ENCODE measurements at places on chromosomes 6 and 20.

DNA sequence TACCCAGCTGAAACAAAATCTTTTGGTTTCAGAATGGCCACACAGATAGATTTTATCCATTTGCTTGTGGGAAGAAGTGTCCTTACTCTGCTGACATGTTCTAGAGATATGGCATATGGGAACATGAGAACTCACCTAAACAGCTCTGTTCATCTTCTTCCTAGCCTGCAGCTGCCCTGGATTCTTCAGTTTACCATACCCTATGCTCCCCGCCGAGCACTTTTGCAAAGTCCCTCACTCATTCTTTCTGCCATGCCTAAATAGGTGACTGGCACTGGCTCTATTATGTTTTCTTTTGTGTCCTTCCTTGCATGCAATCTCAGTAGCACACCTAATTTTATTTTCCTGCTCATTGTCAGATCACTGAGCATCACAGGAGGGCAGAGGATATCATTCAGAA is 293.7 kb upstream of the RSPO3 start:
- no peak for DNase-seq

DNA sequence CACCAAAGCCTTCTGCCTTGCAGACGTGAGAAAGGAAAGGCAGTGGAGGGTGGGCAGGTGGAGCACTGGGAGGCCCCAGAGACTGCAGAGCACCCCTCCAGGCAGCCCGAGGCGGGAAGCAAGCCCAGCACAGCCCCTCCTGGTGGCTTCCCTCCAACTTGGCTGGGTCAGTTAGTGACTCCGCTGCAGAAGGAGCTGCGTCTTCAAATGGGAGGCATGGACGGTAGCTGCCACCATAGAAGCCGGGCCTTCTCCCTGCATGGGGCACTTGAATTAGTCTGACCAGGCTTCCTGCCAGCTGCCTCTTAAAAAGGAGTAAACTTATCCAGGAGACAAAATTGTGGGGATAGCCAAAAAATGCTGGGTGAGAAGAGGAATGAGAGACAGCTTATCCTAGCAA is 88.0 kb upstream of the RPS6KA2 start:
- DNase-seq, result no peak

DNA sequence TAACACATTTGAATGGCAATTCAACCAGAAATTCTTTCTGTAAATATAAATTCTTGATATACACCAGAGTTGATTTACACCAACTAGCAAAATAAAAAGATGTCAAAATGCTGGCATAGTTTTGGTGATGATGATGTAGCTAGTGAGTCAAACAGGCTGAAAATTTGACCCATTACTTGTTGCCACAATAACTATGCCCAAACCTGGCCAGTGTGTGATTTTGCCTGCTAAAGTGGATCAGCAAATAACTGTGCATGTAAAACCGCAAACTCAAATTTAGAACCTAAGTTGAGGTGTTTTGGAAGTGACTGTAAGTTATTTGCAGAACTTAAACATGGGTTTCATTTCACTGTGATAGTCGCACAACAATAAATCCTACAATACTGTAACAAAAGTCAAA is 125.9 kb downstream of the KIF6 start:
- DNase-seq, result no peak

DNA sequence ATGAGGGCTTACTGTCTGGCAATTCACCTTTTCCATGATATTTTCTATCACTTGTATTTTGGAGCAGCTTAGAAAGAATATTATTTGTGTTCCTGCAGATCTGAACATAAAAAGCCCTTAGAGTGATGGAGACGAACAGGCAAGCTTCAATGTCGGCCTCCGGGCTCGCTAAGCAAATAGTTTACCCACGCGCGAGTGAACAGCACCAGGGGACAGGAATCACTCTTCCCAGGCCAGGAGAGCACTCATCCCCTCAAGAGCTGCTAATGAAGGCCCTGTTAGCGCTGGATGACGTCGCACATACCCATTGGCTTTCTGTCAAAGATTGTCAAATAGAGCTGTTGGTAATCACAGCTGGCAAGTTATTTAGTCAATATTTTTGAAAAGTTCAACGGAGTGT is 395.7 kb downstream of the ZFAND3 start:
- no peak for DNase-seq

- no peak for DNase-seq
Observed at GRCh38 chr20:45425561-45425960, 9.6 kb downstream of the PIGT start.

DNA sequence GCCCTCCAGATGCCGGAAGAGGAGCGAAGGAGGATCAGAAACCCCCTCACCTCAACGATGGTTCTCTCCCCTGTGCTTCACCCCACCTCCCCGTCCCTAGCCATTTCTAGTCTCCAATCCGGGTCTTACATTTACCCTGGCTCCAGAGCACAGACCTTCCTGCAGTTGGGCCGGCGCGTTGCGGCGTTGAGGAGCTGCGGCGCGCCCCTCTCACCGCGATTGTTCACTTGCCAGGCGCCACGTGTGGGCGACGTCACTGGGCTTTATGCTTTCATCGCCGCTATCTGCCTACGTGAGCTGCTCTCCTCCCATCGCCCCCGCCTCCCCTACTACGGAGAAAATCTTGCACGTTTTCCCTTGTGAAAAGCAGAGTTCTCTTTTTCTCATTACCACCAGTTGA is at the start of gene CRISP2:
Gene CRISP2, minus strand, starts transcription at position 198 of the 400 bp plus-strand sequence. CDS start 4,347 bp downstream, outside the sequence.
- no peak for DNase-seq

GRCh38 chr20:16246870-16247269 is 326.4 kb downstream of the KIF16B start:
- no peak for DNase-seq

GRCh38 chr20:17584689-17585088 is 14.8 kb downstream of the DSTN start:
- no peak for DNase-seq

DNA sequence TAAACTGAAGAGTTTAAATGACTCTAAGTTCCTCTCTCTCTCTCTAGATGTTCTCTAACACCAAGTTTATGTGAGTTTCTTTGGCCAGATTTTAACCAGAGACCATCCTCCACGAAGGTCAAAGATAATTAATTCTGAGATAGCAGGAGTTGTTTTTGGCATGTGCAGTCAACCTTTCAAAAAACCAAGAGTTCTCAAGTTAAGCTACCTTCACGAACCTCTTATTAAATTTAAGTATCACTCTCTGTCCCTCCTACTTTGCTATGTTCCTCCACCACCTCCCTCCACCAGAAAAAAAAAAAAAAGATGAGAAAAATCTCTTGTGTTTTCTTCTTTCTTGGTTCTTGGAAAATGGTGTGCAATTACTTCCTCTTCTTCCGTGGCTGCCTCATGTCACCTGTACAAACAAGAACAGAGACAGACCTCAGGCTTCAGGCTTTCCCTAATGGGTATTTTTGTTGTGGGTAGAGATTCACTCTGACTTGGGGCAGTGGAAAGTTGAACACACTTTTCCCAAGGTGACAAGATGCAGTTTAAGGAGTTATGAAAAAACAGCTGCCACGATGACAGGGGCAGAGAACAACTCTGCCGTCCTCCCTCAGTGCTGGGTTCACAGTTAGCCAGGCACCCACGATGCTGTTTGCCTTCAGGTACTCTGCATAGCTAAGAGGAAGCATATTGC is 64.3 kb downstream of the ADTRP start:
- peak; percentile 25 for DNase-seq

- peak; percentile 33 for DNase-seq
Observed at GRCh38 chr6:52598123-52598823, 21.4 kb upstream of the TRAM2 start.

GRCh38 chr6:20674664-20675063 is 140.4 kb downstream of the CDKAL1 start:
- DNase-seq, result no peak

GRCh38 chr6:138410972-138411880 is 7.2 kb downstream of the HEBP2 start:
- DNase-seq, result no peak

DNA sequence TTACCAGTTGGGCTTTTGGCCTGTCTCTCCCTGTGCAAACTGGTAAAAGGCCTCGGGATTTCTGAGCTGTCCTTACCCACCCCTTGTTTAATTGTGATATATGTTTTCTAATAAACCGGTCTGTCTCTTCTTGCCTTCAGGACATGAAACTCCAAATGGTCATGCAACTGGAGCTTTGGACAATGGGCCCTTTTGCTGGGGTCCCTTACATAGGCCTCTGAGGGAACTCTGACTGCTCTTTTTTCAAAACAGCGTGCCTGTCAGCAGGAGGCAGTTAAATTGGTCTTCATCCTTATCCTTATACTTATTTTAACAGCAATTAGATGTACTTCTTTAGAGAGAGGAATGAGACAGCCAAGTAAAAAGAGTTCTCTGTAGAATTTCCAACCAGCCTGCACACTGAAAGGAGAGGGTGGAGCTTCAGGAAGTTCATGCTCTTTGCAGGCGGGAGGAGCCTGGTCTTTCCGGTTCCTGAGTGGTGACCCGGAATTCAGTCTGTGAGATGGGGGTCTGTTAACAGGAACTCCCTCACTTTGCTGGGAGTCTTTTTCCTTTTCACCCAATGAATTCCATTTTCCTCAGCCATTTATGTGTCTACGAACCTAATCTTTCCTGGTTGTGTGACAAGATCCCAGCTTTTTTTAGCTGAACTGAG is 299.6 kb upstream of the GJE1 start:
- DNase-seq, result no peak

DNA sequence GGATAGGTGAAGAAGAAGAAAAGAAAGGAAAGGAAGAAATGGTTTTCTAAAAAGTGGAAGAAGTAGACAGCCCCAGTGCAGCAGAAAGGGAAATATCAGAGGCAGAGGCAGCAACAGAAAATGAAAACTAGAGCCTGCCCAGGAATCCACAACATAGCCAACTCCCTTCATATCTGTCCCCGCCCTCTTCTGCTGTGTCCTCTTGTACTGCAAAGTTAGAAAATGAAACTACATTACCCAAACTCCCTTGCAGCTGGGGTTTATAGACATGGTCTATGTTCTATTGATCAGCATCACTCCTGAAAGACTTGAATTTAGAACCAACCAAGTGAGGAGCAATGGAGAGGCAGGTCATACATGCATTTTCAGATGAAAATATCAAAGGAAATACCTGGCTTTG is 200.5 kb upstream of the PHACTR1 start:
- DNase-seq, result no peak

- DNase-seq, result no peak
Observed at GRCh38 chr20:58137651-58138265, 90.7 kb downstream of the ANKRD60 start.

- no peak for DNase-seq
Observed at GRCh38 chr6:100464903-100465700, at the start of gene SIM1. TSS of gene SIM1 (minus strand) at chr6:100464921. CDS start at chr6:100463468, 1,453 bp downstream.

- no peak for DNase-seq
Observed at GRCh38 chr6:68279793-68280557, 355.1 kb upstream of the ADGRB3 start.

DNA sequence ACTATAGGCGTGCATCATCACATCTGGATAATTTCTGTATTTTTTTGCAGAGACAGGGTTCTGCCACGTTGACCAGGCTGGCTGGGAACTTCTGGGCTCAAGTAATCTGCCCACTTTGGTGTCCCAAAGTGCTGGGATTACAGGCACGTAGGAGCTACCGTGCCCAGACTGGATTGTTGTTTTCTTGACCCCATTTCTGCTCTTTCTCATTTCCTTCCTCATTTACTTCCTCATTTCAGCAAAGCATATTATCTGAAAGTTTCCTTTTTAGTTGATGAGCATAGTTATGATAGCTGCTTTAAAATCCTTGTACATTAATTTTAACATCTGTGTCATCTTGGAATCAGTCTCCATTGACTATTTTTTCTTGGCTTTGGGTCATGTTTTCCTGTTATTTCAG is 301.0 kb upstream of the RUNX2 start:
- DNase-seq, result no peak

GRCh38 chr20:38825901-38826625 is 20.6 kb downstream of the PPP1R16B start:
- DNase-seq, result no peak

- peak; percentile 48 for DNase-seq
Observed at GRCh38 chr6:87078983-87079616, 15.8 kb downstream of the CGA start.

DNA sequence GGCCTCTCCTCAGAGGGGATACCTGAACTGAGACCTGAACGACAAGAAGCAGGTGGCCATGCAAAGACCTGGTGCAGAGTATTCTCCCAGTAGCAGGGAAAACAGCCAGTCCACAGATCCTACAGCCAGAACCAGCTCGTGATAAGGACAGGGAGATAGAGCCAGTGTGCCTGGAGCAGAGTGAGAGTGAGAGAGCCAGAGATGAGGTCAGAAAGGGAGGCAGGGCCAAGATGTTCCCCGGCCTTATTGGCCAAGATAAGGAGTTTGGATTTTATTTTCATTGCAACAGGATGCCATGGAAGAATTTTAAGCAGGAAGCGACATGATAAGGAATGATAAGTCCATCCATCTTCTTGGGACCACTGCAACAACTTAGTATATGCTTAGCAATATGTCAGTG is 111.8 kb downstream of the UBE3D start:
- no peak for DNase-seq

GRCh38 chr6:146917979-146918378 is 286.2 kb upstream of the STXBP5 start:
- no peak for DNase-seq

- no peak for DNase-seq
Observed at GRCh38 chr6:45651301-45651700, 273.6 kb upstream of the SUPT3H start.

GRCh38 chr6:89623749-89624148 is 14.8 kb downstream of the LYRM2 start:
- DNase-seq, result no peak

GRCh38 chr6:100704961-100705360 is 176.2 kb downstream of the ASCC3 start:
- no peak for DNase-seq

- DNase-seq, result no peak
Observed at GRCh38 chr20:22339946-22340345, 244.4 kb downstream of the FOXA2 start.

DNA sequence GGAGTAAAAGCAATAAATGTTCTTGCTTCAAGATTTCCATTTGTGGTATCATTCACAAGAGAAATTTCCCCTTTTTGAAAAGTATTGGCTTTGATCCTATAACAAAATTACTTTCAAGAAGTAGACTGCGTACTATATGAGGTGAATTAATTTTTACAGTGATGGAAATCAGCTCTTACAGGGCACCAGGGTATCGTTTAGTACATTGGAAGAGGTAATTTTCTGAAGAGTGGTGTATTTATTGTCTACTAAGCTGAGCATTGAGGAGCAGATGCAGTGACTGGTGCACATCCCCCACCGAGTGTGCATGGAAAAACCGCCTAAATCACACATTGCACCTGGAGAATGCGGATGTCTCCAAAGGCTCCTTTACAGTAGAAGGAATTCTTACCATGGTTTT is 209.5 kb downstream of the SAMD5 start:
- no peak for DNase-seq

- no peak for DNase-seq
Observed at GRCh38 chr6:9485992-9486391, 928.9 kb downstream of the TFAP2A start.

DNA sequence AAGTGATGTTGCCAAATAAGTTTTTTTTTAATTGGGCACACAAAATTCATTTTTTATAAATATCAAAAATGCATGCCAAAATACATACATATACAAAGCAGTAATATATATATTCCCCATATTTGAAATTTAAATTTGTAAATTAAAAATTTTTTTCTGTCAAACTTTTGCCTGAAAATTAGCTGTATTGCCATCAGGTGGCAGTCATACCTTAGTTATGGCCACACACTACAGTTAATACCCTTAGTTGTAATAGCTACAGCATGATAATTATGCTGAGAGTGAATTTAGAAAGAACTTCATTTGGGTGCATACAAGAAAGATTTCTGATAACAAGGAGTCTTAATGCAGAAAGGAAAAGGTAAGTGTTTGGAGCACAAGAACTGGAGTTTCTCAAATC is 46.2 kb upstream of the SDHAF4 start:
- DNase-seq, result peak; percentile 33

GRCh38 chr6:28764014-28764723 is 159.6 kb downstream of the TRIM27 start:
- DNase-seq, result no peak
